Stimulated activated CD4-positive, alpha-beta T cell treated with anti-CD3 and anti-CD28 coated beads, Interleukin-1b, Interleukin-23, amount 100 ng/mL, for 1 hour (primary cell): ENCODE measurements at places on chromosomes 7 and 10.

DNA sequence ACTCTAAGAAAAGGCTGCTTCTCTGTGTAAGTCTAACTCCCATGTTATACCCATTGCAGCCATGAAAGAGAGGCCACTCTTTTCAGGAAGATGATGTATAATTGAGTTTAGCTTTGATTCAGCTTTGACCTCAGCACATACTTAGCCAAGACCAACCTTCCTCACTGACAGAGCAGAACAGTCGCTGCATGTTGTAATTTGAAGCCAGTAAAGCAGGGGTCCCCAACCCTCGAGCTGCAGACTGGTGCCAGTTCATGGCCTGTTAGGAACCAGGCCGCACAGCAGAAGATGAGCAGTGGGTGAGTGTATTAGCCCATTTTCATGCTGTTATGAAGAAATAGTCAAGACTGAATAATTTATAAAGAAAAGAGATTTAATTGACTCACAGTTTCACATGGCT, 223.9 kb downstream of the GPR158 start:
- DNase-seq = no peak

- DNase-seq = no peak
These were observed 12.1 kb upstream of the NPVF start for GRCh38 chr7:25240340-25240739.

- peak; percentile 51 for DNase-seq
These were observed 24.0 kb downstream of the CCSER2 start for GRCh38 chr10:84352251-84352842.

DNA sequence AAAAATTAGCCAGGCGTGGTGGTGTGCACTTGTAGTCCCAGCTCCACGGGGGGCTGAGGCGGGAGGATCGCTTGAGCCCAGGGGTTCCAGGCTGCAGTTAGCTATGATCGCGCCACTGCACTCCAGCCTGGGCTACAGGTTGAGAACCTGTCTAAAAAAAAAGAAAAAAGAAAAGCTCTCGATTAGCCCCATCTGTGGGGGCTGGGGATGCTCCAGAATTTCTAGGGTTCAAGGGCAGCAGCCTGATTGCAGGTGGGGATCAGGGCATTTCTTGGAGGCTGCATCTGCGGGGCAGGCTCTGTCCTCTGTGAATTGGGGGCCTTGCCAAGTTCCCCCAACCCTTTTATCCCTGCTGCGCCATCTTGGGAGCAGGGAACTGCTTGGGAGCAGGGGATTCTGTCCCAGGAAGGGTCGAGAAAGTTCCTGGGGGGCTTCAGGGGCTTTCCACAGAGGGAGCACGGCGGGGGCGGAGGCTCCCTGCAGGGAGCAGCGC, 651 bp upstream of the ARPC1A start:
- no peak for DNase-seq

DNA sequence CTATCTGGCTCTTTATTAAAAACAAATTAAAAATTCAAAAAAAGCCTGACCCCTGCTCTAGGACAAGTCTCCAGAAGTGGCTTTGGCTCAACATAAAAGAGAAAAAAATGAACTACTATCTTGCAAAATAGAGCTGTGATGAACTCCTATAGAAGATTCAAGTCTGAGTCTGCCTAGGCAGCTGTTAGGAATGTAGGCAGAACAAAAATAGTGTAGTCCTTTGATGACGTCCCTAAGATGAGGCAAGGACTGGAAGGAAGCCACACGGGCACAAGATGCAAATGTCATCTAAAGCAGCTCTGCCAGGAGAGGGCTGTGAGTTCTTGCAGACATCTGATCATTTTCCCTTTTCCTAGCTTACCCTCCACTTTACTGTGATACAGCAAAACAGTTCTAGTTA, 20.5 kb downstream of the ASNS start:
- no peak for DNase-seq

- DNase-seq = no peak
These were observed 127.8 kb downstream of the MGMT start for GRCh38 chr10:129594811-129595210.
